ENCODE measurements at places on chromosomes 2 and 18.

- peaks cover 51% of the 10 kb centered on the region for H3K27me3 ChIP-seq
- no peaks in the 10 kb centered on the region for H3K36me3 ChIP-seq
- no peak overlapping the region for H3K4me3 ChIP-seq
- no peak overlapping the region for H3K27ac ChIP-seq
- no peak for DNase-seq
Observed at GRCh38 chr2:119431976-119432850, 559 bp downstream of the TMEM37 start.

DNA sequence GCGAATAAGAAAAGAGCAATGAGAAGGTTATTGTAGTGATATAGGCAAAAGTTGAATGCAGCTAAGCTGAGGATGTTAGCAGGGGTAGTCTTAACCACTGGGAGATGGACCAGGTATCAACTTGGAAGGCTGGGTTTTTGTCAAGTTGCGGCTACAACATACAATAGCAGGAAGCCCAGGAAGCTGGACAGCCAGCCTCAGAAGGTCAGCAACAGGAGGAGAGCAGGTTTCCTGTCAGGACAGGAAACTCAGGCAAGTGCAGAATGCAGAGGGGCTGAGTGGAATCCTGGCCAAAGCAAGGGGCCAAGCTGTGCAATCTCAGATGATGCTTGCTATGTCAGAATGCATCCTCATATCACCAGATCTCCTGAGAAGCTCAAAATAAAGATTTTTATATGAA lies 530.0 kb upstream of the ID2 start:
- H3K27ac ChIP-seq: no peak overlapping the region
- peaks cover 38% of the 10 kb centered on the region for H3K4me1 ChIP-seq
- no peak overlapping the region for H3K4me3 ChIP-seq
- H3K27me3 ChIP-seq: no peaks in the 10 kb centered on the region
- peaks cover 3% of the 10 kb centered on the region for H3K36me3 ChIP-seq

DNA sequence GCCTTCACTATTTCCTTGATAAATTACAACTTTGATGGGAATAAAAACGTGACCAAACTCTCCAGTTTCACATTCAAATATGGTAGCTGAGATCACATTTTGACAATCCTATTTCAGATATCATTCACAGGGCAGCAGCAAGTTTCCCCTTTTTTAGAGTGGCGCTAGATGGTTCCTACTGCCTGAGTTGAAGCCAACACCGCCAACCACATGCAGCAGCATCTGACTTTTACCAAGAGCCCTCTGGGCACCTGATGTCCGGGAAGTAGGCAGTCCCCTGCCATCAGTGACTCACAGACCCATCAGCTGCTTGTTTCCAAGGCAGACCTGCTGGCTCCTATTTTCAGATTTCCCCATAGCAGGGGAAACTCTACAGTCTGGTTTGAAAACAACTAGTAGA lies 4.0 kb upstream of the MREG start:
- no peak overlapping the region for H3K4me3 ChIP-seq
- H3K36me3 ChIP-seq: peaks cover 3% of the 10 kb centered on the region
- peaks cover 52% of the 10 kb centered on the region for H3K4me1 ChIP-seq
- H3K27me3 ChIP-seq: no peaks in the 10 kb centered on the region
- H3K27ac ChIP-seq: peak overlapping the region; percentile 47

- H3K27ac ChIP-seq: no peak overlapping the region
- no peaks in the 10 kb centered on the region for H3K4me1 ChIP-seq
- no peak for DNase-seq
- H3K27me3 ChIP-seq: peaks cover 22% of the 10 kb centered on the region
Observed at GRCh38 chr2:46446871-46447568, 32.3 kb upstream of the TMEM247 start.

DNA sequence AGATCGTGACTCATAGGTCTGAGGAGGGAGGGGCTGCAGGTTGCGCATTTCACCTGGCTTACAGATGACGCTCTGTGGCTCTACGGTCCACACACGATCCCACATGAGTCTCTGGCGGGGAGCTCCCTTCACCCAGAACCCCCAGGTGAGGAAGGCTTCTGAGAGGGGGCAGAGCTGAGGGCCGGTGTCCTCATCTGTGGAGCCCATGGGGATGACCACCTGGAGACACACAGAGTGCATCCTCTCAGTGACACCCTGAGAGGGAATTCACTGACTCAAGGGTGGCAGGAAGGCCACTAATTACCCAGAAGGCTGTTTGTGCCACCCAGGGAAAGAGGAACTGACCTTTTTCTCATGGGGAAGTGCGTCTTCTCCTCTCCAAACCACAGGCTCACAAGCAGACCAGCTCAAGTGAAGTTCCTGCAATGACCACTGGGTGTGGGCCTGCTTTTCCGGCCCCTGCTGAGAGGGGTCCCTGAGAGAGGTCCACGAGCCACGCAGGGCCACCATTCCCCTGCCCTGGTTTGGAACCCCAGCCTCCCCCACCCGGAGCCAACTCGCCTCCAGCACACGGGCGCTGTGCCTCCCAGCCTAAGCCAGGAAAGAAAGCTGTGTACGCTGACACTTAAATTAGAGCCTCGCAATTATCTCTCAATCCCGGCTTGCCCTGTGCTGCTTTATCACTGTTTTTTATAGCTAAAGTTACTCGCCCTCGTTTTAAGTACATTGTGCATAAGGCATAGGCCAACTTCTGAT lies 114.1 kb downstream of the BCL11A start:
- DNase-seq: no peak
- no peak overlapping the region for H3K4me3 ChIP-seq
- no peak overlapping the region for H3K27ac ChIP-seq

GRCh38 chr2:237268004-237268708 lies 145.8 kb downstream of the COL6A3 start:
- no peak overlapping the region for H3K4me3 ChIP-seq
- H3K36me3 ChIP-seq: no peaks in the 10 kb centered on the region
- no peak overlapping the region for H3K27ac ChIP-seq
- DNase-seq: no peak
- H3K4me1 ChIP-seq: no peaks in the 10 kb centered on the region

Data from activated T-helper 1 cell treated with anti-CD3 and anti-CD28 coated beads, Interleukin-12 subunit alpha, Interleukin-12 subunit beta, Interleukin-2, Interleukin-4 antibody, amounts not matched to agents 30 ng/mL and 10 ng/mL and 1 ng/mL, durations not matched to agents 14 hours and 24 hours and 36 hours (primary cell).